ENCODE measurements at places on chromosomes 3 and 15. TPM values are rescaled to one million over a fixed set of nuclear protein-coding genes. Genes with fewer than 3 reads are reported as not detected.

Gene GPR27
- total RNA-seq = 0.19 TPM

Gene OXTR
- total RNA-seq = 4.8 TPM

Gene GDPGP1
- total RNA-seq = 12.4 TPM

Gene COL6A5
- 0.05 TPM for total RNA-seq

Gene TRIM42
- total RNA-seq = not detected

Gene ALDH1A3
- total RNA-seq = 27.1 TPM

Gene TMC3
- total RNA-seq = not detected

Gene STRC
- total RNA-seq = not detected

Gene PROS1
- 25.4 TPM for total RNA-seq

Gene GOLGA8G
- total RNA-seq = not detected

Gene CPN2
- not detected for total RNA-seq

Gene ZPLD1
- total RNA-seq = 0.10 TPM

Gene CLSTN2
- total RNA-seq = 1.6 TPM

Gene IQCH
- total RNA-seq = 1.1 TPM

Gene CFAP91
- total RNA-seq = 0.70 TPM

Gene CFAP92
- total RNA-seq = 1.0 TPM

Gene TMA7
- 429 TPM for total RNA-seq

Gene GJD2
- not detected for total RNA-seq

Gene ADGRG7
- total RNA-seq = not detected

Gene RARRES1
- 1.3 TPM for total RNA-seq

Gene PLS1
- total RNA-seq = 0.82 TPM

Gene CCR9
- total RNA-seq = not detected

Gene ZBTB47
- 19.1 TPM for total RNA-seq

Gene CLDN18
- not detected for total RNA-seq

Gene CFAP161
- total RNA-seq = 1.0 TPM

Gene CCR1
- not detected for total RNA-seq

Gene GNAT1
- not detected for total RNA-seq

Gene EPHA6
- total RNA-seq = not detected
